Stimulated activated CD4-positive, alpha-beta T cell treated with anti-CD3 and anti-CD28 coated beads, Interleukin-15, amount 100 ng/mL, for 1 hour (primary cell): ENCODE measurements at places on chromosomes 1 and 21.

DNA sequence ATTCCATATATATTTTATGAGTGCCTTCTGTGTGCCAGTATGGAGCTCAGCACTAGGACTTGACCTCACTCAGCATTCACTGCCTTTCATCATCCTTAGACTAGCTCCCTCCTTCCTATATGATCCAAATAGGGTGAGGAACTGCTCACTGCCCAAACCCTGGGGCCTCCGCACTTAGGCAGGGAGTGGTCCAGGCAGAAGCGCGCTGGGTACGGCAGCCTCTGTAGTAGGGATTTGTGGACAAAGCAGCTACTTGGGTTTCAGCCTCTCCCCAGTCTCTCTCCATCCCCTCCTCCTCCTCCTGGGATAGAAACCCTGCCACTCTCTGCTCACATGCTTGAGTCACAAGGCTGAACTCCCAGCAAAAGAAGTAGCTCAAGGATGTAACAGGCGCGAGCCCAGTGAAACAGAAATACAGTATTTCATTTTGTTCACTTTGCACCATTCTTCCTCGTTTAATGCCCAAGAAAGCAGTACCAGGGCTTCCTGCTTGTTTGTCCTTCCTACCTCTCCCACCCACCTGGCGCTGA, 32.9 kb downstream of the PLEKHA6 start:
- DNase-seq = no peak

DNA sequence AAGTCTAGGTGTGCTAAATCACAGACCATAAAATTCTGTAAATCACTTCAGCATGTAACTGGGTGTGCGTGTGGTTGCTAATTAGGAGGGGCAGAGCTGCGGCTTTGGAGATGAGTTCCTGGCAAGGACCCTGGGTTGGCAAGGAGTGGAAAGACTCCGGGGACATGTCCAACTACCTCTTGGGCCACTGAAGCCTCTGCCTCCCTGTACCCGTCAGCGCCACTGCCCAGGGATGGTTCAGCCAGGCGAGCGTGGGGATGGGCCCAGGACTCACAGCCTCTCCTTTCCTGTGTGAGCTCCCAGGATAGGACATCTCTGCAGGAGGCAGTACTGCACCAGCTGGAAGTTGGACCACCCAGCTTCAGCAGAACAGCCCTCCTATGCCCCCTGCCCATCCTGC, 386.4 kb upstream of the VAMP3 start:
- DNase-seq = no peak

- no peak for DNase-seq
Measured at GRCh38 chr1:30700528-30701257, 22.7 kb downstream of the MATN1 start.

DNA sequence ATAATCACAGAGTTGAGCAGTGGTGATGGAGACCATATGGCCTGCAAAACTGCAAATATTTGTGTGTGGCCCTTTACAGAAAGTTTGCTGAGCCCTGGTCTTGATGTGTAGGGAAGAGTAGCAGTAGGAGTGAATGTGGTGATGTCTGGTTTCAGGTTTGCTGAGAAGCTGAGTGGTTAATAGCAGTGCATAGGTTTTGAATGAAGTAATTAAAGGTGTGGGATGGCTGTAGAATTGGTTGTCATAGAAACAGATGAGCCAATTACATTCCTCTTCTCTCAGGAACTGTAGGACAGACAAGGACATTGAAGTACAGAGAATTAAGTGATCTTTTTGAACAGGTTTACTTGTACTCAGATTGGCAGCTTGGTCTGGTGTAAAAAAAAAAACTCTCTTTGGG, 37.4 kb downstream of the PRDM2 start:
- no peak for DNase-seq

GRCh38 chr1:152415454-152416227, 1.6 kb upstream of the CRNN start:
- no peak for DNase-seq

- no peak for DNase-seq
Measured at GRCh38 chr21:38958323-38958705, 152.6 kb downstream of the ETS2 start.

DNA sequence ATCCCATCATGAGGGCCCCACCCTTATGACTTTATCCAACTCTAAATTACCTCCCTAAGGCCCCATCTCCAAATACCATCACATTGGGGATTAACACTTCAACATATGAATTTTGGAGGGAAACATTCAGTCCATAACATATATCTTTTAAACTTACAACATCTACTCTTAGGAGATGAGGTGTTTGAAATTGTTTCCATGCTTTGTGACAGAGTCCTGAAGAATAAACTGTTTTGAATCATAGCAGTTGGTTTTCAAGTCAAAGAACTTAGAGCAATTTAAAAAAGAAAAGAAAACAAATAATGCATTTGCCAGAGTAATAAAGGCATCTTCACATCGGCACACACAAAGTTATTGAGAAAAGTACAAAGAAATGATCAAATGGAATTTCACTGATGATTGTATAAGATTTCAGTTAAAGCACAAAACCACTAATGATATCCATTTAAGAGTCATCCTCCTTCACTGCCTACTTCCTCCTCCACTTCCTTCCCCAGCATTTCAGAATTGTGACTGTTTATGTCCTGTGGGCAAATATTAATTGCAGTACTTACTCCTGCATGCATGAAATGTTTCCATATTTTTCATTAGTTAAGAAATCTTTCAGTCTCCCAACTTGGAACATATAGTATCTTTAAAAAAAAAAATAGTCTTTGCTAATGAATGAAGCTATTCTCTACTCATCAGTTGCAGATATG, 202.0 kb downstream of the LRRC40 start:
- DNase-seq = no peak
